ENCODE measurements at places on chromosomes 11 and 22.

GRCh38 chr11:12853652-12854296 lies 155.3 kb upstream of the RASSF10 start:
- no peak for DNase-seq

GRCh38 chr11:116804001-116804400 lies 12.3 kb upstream of the APOA5 start:
- DNase-seq = no peak

DNA sequence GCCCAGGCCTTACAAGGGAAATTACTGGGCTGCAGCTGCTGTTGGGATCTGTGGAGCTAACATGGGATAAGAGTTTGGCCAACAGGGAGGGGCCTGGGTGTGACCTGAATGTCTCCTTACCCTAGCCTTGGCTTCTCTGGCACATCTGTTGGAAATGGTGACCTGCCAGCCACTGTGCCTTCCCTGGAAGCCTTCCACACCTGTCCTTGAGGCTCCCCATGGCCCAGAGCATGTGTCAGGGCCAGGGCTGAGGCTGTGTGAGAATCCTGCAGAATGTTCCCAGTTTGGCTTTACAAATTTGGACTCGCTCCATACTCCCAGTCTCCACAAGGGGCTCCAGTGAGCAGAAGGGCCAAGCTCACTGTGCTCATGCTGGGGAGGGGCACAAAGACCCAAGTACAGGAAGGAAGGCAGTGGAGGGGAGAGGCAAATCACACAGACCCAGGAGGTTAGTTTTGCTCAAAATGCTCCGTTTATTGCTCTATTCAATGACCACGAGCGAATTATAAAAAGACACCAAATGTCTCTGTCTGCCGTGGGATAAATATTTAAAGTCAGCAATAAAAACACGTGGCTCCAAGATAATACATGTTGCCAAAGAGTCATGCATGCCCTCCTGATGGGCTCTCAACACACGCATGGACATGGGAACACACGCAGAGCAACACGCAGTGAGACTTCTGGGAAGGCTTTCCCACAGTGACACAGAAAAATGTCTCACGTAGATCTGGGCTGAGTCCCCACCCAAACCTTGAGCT lies 1.7 kb upstream of the IGSF22 start:
- DNase-seq = peak; percentile 66

- no peak for DNase-seq
Measured at GRCh38 chr11:24872186-24872585, 375.3 kb downstream of the LUZP2 start.

GRCh38 chr11:46747150-46747549 lies 28.1 kb downstream of the F2 start:
- DNase-seq = no peak

GRCh38 chr11:34053161-34053686 lies 1.7 kb downstream of the CAPRIN1 start:
- DNase-seq = peak; percentile 81

GRCh38 chr11:106986673-106987072 lies 31.6 kb downstream of the GUCY1A2 start:
- no peak for DNase-seq

DNA sequence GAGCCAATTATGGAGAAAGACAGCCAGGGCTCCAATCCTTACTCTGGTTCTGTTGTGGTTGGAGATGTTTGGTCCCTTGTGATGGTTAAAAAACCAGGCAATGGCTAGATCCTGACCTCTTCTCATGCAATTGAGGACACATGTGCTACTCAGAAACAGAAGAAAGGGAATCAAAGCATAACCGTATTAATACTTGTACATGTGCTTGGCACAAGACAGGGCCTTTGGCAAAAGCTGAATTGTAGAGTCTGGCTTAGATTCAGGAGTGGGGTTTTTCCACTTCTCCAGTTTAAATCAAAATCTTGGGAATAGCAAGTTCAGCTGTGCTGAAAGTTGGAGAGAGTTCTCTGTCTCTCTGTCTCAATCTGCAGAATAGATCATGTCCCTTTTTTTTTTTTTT lies 80.1 kb upstream of the E2F8 start:
- no peak for DNase-seq

GRCh38 chr11:131866535-131867400 lies 496.4 kb downstream of the NTM start:
- no peak for DNase-seq

- no peak for DNase-seq
Measured at GRCh38 chr11:110812086-110812733, 100.0 kb upstream of the ARHGAP20 start.

GRCh38 chr22:37243402-37244113 lies 511 bp downstream of the RAC2 start:
- DNase-seq = no peak

DNA sequence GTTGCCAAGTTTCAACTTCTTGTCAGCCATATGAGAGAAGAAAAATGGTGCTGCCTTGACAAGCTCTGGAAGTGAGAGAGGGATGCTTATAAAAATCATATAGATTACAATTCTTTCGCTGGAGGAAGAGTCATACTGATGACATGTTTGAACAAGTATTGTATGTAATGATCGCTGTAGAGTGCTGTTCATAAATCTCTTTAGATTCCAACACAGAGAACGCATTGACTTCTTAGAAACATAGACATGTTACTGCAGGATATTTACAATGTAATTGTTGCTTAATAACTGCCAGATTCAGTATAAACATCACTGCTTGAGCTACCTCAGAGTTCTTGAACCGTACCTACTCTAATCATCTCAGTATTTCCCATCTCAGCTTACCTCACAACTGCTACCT lies 571.6 kb downstream of the LUZP2 start:
- DNase-seq = no peak

DNA sequence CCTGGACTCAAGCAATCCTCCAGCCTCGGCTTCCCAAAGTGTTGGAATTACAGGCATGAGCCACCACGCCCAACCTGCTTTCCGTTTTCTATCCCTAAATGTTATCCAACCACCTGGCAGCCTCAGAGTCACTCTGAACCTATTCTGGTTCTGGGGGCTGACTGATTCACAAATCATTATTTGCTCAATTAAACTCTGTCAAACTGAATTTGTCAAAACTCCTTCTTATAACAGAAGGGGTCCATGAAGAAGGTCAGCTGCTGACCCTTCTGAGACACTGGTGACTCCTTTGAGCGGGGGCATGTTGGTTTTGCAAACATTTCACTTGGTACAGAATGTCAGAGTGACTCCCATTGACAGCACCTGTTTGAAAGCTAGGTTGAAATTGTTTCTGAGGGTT lies 1.8 kb upstream of the VPS37C start:
- DNase-seq = no peak

- peak; percentile 38 for DNase-seq
Measured at GRCh38 chr22:49923445-49923844, 5.0 kb downstream of the CRELD2 start.

- no peak for DNase-seq
Measured at GRCh38 chr11:128146926-128147605, 440.3 kb downstream of the ETS1 start.

DNA sequence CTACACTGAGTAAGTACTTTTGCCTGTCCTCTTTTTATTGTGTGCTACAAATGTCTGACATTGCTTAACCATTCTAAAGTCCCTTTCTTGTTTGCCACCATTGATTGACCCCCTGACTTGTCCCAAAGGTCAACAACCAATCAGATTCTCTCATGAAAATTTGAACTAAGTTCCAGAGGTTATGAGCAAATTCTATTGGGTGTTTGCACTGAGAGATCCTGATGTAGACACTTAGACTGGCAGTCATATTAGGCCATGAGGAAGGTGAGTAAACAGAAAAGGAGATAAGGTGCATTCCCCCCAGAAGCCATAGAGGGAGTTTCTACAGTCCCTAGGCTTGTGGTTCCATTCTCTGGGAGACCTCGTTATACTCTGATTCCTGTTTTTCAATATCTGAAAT lies 101.3 kb upstream of the E2F8 start:
- DNase-seq = no peak

- DNase-seq = no peak
Measured at GRCh38 chr22:11605468-11605981, 3922.5 kb upstream of the OR11H1 start.

DNA sequence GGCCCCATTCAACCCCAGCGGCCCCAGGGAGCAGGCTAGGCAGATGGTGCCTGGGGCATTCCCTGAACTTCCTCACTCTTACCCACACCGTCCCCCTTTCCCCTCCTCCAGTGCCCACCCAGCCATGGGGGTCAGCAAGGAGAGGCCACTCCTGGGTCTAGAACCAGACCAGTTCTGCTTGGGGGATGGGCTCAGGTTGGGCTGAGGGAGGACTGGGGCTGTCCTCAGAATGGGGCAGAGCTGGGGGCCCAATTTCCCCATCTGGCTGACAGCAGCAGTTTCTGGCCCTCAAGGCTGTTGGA lies 12.4 kb downstream of the SCYL1 start:
- no peak for DNase-seq

DNA sequence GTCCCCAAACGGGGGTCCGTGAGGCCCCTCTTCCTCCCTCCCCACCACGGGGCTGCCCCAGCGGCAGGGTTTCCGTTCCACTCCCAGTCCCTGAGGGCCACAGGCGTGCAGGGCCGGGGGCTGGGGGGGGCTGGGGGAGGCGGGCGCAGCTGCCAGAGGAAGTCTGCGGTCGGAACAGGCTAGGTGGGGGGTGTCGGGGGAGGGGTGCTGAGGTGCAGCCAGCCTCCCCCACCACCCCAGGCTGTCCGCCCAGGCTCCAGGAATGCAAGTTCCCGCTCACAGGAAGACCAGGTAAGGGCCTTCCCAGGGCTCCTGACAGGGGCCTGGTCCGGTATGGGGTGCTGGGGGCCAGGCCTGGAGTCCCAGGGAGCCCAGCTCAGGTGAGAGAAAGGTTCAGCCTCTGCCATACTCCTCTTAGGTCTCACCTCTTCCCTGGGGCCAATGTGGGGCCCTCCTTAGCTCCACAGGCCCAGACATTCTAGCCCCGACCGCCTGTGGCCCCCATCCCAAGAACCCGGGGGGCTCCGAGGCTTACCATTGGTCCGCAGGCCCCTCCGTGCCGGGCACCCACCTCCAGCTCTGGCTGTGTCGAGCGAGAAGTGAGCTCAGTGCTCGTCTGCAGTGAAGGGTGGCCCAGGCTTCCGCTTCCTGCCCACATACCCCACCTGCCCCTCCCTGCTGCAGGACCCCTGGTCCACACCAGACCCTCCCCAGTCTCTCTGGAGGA lies at the start of gene PTPRCAP:
TSS of gene PTPRCAP (minus strand) at position 601 of the 727 bp plus-strand sequence. CDS start at position 538, 63 bp downstream.
- peak; percentile 74 for DNase-seq

DNA sequence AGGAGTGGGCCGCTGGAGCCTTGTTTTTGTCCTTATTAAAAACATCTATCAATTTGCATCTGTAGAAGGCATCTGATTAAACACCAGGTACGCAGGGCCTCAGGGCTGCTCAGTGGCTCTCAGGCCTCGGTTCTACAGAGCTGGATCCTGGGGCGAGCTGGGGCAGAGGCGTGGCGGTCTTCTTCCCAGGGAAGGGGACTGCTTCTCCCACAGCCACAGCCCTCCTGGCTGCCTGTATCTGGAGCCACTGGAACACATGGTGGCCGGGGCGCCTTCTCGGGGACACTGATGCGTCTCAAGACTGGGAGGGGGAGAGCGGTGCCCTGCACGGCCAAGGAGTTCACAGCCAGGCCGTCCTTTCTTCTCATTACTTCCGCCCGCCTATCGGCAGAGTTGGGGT lies 1178.2 kb downstream of the BRD1 start:
- no peak for DNase-seq

DNA sequence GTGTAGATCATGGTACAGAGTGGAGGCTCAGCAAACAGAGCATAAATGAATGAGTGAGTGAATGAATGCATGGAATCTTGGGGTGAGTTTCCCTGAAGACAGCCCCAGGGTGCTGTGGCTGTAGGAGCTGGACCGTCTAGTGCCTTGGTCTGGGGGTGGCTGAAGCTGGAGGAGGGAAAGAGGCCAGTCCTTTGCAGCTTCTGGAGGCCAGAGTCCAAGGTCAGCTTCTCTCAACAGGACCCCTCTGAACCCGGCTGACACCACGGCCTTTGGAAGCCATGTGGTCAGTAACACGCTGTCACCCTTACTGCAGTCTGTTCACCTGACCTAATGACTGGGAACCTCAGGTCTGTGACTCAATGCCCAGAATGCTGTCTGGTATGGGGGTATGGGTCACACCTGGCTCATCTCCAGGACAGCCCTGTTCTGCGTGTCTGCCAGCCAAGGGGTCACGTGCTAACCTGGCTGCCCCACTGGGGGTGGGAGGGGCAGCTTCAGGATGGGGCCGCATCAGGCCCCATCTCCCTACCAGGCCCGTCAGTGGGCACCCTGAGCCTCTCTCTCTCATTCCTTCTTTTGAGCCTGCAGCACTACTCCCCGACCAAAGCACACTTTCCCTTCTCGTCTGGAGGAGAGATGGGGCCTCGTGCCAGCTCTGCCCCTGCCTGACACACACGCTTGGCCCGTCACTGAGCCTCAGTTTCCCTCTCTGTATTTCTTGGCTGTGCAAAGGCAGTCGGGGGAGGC lies 24.1 kb upstream of the CHKA start:
- DNase-seq = no peak

DNA sequence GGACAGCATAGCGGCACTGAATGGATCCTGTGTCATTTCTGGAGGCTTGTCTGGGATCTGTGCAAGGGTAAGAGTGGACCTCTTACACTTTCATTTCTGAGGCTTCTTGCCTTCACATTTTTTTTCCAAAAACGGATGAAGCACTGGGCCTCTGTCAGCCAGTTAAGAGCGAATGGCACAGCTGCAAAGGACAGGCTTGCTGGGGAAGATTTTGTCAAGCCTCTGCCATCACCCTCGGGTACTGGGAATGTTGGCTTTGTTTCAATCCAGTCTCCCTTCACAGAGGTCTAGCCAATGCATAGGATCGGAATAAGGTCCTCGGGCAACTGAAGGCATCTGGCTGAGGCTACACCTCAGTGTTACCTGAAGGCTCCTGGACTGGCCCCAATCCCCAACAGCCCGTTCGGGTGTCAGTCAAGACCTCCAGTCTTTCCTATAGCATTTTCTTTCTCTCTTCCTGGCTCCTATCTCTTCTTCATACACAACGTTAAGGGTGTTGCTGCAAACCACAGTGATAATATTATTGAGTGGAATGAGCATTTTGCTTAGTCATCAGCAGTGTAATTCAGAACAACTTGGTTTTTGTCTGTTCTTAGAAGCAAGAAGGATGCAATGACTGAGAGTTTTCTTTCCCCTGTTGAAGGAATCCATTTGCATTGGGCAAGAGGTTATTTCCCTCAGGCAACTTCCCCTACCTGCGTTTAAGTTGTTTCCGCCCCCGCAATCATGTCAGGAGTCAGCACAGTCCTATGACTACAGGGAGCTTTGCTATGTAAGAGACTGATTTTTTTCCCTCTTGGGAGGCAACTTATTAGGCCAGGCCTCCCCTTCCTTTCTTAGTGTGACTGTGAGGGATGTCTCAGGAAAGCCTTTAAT lies 22.8 kb downstream of the NPAT start:
- DNase-seq = peak; percentile 82

GRCh38 chr11:85590848-85591483 lies 36.2 kb downstream of the DLG2 start:
- no peak for DNase-seq

- no peak for DNase-seq
Measured at GRCh38 chr11:76665921-76666351, 4.6 kb downstream of the LRRC32 start.

GRCh38 chr11:554428-555226 lies 5.9 kb downstream of the LMNTD2 start:
- DNase-seq = peak; percentile 78

DNA sequence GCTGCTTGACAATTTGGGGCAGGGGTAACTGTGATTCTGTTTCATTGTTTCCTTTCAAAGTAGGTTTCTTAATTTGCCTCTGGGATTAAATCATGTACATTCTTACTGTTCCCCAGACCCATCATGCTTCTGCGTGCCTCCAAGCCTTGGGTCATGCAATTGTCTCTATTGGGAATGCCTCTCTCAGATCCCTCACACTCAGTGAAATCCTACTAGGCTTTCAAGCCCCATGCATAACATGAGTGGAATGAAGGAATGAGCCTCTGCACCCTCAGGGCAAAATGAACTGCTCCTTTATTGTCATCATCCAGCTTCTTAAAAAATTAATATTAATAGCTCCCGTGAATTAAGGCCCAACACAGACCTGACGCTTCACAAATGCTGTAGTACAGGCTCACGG lies 381.7 kb downstream of the TENM4 start:
- no peak for DNase-seq
